Activated CD8-positive, alpha-beta memory T cell treated with anti-CD3 and anti-CD28 coated beads for 1 hour (primary cell): ENCODE measurements at places on chromosomes 16 and 17.
A peak's percentile ranks its signal among the peaks of the same experiment; 100 is the strongest.

DNA sequence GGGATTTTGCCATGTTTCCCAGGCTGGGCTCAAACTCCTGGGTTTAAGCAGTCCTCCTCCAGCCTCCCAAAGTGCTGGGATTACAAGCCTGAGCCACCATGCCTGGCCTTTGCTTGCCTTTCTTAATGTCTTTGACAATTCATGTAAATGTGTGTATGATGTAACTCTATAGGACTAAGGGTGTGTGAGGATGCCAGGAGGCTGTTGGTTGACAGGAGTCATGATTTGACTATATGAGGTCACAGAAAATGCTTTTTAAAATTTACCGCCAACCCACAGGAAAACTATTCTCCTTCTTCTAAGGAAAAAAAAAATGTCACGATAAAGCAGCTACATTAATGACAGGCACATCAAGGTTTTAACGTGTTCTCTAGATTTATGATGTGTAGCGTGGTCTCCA is 118.8 kb downstream of the WWOX start:
- DNase-seq: no peak

DNA sequence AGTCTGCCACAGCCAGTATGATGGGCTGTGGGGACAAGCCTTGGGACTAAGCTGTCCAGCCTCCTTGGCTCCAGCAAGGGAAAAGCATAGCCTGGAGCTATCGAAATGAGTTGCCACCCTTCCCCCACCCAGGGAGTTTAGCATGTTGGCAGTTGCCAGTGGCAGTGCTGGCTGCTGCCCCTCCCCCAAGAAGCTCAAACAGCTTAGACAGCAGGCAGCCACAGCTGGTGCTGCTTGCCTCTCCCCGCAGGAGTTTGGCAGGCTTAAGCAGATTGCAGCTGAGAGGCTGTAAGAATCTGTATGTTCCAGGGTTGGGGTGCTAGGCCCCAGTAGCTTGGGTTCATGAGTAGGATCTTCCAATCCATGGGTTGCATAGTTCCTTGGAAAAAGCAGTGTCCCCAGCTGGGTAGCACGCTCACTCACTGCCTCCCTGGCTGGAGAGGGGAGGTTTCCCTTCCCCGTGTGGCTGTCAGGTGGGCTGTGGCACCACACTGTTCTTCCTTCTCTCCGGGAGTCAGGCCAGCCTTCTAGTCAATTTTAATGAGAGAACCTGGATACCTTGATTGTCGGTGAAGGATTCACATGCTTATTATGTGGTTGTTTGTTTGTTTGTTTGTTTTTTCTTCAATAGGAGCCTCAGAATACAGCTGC is 506.1 kb downstream of the CDH11 start:
- DNase-seq: no peak

GRCh38 chr17:796609-797008 is 14.5 kb downstream of the MRM3 start:
- DNase-seq: no peak

- DNase-seq: no peak
Measured at GRCh38 chr16:20309786-20310185, 17.5 kb downstream of the GP2 start.

GRCh38 chr16:84699147-84699711 is 571 bp upstream of the USP10 start:
- no peak for DNase-seq

DNA sequence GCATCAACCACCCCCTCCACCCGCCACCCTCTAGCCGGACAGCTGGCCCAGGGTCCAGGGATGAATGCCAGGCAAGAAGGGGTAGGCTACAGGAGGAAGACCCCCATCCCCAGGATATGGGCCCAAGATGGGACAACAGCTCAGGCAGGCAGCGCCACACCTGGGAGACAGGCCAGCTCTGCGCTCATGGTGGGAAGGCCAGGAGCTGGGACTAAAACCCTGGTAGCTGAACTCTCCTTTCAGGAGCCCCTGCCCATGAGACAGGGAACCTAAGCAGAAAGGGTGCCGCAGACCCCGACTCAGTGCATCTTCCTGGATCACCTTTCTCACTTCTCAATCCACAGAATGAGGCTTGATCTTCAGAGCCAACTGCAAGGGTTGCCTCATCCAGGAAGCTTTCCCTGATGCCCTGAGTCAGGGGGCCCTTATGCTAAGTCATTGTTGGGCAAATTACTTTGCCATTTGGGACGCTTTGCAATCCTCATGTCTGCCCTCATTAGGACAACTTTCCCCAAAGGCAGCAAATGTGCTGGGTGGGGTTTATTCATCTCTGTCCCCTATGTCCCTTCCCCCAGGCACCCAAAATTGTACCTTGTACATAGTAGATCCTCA is 9.0 kb downstream of the ZDHHC1 start:
- no peak for DNase-seq

- peak; percentile 34 for DNase-seq
Measured at GRCh38 chr17:62965174-62965685, 805 bp upstream of the TANC2 start.

GRCh38 chr16:57634171-57634570 is 5.7 kb downstream of the ADGRG1 start:
- no peak for DNase-seq

DNA sequence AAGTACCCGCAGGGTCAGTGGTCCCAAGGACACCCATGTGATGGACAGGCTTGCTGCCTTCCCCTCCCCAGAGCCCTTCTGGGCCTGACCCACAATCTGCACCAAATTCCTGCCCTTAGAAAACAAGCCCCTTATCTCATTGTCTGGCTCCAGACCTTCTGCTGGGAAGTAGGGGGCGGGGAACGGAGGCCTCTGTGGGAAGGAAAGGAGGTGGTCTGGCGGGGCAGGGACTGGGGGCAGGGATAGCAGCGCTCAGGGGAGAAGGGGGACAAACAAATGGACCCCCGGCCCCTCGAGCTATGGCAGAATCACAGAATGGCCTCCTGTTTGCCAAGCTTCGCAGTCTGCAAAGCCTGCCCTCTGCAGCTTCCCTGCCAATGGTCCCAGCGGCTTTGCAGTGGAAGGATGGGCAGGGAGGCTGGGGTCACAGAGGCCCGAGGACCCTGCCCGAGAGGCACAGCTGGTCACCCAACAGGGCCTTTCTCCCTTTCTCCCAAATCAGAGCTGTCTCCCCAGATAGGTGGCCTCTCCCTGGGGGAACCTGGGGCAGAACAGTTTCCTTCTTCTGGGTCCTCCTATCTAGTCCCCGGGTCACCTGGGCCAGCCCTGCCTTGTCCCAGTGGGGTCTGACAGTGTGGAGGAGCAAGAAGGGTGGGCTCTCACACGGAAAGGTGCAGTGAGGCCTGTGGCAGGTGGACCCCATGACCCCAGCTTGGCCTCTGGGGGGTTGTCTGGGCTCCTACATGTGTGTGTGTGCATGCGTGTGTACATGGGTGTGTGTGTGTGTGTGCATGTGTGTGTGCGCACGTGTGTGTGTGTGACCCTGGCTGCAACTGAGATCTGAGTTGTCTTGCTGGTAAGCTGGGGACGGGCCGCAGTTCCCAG is 25.5 kb downstream of the TMEM235 start:
- no peak for DNase-seq

DNA sequence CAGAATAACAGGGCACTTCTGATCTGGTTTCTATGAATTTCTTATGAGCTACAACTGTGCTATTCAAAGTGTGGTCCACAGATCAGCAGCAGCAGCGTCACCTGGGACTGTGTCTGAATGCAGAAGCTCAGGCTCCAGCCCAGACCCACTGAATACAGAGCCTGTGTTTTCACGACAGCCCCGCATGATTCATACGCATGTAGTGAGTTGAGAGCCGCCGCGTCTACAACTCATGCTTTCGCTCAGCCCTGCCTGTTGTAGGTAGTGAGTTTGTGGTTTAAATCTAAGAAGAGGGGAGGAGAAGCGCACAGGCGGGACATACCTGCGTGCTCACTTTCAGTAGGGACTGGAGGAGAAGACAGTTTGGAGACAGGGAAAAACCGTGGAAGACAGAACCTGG is 28.5 kb upstream of the ELAC2 start:
- DNase-seq: no peak

- no peak for DNase-seq
Measured at GRCh38 chr17:57135789-57136291, 50.8 kb downstream of the AKAP1 start.

DNA sequence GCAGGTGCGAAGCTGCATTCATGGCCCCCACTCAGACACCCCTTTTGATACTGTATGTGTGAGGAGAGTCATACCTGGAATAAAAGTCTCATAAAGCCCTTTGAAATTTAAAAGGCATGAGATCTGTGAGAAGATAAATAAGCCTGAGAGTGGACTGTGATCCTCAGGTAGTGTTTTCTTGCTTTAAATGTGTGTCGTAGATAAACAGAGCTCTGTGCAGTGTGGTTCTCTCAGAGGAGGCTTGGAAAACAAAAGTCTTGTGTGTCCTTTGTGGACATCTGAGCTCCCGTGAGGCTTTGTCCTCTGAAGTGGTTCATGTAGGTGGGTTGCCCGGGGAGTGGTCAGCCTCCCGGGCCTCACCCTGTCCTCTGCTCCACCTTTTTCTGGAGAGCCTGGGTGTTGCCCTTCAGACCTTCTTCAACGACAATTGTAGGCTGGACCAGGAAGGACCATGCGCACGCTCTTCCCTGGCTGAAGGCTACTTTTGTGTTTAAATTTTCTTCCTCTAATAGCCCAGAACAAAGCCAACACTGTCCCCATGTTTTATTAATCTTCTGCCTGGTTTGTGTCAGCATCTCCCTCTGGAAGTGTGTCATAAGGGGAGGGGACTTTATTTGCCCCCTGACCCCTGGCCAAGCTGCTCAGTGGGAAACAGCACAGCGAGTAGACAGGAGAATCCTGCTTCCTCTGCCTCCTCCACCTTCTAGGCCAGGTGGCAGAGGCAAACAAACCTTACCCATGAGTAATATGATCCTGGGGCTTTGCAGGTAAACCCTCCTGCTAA is 151.2 kb downstream of the MSI2 start:
- no peak for DNase-seq

- DNase-seq: no peak
Measured at GRCh38 chr16:17228708-17229055, 242.1 kb downstream of the XYLT1 start.

- no peak for DNase-seq
Measured at GRCh38 chr17:39099663-39100286, 51.7 kb downstream of the PLXDC1 start.

GRCh38 chr16:81520560-81521135 is 76.0 kb downstream of the CMIP start:
- DNase-seq: no peak

DNA sequence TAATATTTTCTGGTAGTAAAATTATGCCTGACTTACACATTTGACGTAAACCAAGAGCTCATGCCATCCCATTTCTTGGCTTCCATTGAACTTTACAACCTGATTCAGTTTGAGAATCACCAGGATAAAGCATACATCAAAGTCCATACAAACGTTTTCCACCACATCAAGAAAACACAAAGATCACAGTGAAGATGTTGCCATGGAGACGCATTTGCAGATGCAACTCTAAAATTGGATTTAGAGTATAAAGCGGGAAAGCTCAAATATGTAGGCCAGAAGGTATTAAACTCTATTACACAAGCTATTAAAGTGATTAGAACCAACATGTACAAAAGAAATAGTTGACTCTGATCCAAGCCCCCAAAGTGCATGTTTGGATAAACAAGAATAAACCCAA is 10.4 kb downstream of the C16orf46 start:
- DNase-seq: no peak

DNA sequence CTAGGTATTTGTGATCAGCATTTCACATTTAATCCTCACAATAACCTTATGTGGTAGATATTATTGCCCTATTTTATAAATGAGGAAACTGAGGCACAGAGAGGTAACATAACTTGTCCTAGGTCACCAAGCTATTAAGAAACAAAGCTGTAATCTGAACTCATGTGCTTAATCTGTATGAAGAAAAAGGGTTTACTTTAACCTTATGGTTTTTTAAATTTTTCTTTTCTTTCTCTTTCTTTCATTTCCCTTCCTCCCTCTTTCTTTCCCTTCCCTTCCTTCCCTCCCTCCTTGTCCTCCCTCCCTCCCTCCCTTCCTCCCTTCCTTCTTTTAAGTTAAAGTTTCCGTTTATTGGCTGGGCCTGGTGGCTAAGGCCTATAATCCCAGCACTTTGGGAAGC is 105.2 kb upstream of the AMZ2 start:
- DNase-seq: no peak

- DNase-seq: no peak
Measured at GRCh38 chr16:2188395-2188794, 8.0 kb downstream of the CASKIN1 start.

DNA sequence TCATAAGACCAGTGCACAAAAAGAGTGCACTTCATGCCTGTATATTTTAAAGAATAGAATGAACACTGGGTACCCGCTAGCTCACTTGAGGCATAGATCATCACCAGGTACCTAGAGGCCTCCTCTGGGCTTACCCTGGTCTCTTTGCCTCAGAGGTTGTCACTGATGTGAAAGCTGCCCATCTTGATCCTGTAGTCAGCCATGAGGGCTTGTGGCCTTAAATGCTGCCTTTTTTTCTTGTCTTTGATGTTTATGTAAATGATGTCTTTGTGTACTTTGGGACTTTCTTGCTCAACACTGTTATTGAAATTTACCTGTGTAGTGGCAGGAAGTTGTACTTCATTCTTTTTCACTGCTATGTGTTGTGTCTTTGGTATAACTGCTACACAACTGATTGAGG is 26.8 kb upstream of the SLC5A10 start:
- DNase-seq: no peak

GRCh38 chr16:89431158-89431584 is 59.2 kb downstream of the ANKRD11 start:
- no peak for DNase-seq

GRCh38 chr17:40330850-40331470 is 22.0 kb downstream of the RARA start:
- no peak for DNase-seq

DNA sequence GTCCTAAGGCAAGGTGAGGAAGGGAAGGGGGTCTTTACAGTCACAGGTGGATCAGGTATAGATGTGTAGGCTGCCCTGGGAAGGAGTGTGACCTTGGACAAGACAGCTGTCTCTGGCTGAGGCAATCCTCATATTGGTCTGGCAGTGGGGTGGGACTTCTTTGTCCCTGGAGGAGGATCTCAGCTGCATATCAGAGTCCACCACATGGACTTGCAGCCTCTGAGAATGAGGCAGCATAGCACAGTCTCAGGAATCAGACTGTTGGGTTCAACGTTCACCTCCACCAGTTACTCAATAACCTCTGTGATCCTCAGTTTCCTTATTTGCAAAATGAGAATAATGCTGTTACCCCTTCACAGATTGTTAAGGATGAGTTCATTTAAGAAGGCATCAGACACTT is 33.4 kb downstream of the ACSM2A start:
- DNase-seq: no peak
